ENCODE measurements at places on chromosomes 5 and 9.

DNA sequence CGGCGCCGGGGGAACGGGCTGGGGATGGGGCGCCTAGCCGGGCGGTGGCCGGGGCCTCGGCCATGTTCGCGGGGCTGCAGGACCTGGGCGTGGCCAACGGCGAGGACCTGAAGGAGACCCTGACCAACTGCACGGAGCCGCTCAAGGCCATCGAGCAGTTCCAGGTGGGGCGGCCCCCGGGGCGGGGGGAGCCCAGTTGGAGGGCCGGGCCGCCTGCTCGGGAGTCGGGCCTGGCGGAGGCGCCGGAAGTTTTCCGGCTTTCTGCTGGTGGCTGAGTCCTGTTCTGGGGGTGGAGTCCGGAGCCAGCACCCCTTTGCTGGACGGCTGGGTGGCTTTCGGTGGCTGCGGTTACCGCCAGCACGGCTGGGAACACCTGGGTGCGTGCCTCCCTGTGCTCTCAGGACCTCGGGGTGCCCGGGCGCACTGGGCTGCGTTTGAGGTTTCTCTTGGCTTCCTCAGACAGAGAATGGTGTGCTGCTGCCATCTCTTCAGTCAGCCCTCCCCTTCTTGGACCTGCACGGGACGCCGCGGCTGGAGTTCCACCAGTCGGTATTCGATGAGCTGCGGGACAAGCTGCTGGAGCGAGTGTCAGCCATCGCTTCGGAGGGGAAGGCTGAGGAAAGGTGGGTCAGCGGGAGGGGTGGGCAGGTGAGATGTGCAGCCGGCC is 454 bp downstream of the NELFB start:
- DNase-seq = no peak

- peak; percentile 69 for DNase-seq
Observed at GRCh38 chr9:122125158-122125508, 32.0 kb upstream of the TTLL11 start.

GRCh38 chr9:122133263-122133983 is 26.2 kb downstream of the NDUFA8 start:
- DNase-seq = no peak

DNA sequence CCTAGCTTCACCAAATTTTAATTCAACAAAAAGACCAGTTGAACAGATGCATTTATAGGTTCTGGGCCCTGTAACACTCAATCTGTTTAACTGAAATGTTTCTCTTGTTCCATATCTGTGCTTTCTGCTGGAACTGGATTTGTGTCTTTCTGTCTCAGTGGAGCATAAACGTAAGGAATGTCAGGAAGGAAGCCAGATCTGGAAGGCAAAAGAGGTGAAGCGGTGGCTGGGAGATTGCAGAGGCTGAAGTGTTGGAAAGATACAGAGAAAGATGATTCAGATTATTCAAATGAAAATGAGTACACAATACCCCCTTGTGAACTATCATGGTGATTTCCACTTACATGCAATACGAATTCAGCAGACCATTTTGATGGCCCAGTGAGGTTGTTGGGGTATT is 406.8 kb downstream of the BRINP1 start:
- no peak for DNase-seq

DNA sequence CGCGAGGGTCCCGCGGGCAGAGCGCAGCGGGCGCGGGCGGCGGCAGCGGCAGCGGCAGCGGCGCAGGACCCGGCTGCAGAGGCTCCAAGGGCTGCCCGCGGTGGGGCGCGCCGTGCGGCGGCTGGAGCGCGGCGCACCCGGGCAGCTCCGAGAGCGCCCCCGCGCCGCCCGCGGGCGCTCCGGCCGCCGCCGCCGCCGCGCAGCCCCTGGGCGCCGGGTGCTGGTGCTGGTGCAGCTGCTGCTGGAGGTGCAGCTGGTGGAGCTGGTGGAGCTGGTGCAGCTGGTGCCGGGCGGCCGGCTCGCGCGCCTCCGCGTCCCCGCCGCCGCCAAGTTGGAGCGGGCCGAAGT is 644 bp downstream of the IER5L start:
- DNase-seq = no peak

GRCh38 chr5:40962207-40962955 is 53.1 kb downstream of the C7 start:
- no peak for DNase-seq

- no peak for DNase-seq
Observed at GRCh38 chr9:127705577-127706379, 1.0 kb upstream of the CFAP157 start.

DNA sequence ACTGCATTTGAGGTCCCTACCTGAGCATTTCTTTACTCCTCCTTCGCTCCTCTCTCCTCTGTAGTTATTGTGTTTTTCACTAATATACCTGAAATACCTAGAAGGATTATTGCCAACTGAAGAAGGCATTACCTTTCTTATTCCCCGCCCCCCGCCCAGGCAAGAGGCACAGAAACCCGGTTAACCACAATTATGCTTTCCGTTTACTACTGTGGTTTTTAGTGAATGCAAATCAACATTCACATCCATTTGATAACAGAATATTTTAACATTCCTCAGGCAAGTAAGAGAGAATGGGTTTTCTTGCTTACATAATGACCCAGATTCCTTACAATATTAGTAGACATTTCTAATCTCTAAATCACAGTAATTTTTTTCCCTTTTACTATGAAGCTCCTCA is 136.9 kb downstream of the PCSK5 start:
- no peak for DNase-seq

DNA sequence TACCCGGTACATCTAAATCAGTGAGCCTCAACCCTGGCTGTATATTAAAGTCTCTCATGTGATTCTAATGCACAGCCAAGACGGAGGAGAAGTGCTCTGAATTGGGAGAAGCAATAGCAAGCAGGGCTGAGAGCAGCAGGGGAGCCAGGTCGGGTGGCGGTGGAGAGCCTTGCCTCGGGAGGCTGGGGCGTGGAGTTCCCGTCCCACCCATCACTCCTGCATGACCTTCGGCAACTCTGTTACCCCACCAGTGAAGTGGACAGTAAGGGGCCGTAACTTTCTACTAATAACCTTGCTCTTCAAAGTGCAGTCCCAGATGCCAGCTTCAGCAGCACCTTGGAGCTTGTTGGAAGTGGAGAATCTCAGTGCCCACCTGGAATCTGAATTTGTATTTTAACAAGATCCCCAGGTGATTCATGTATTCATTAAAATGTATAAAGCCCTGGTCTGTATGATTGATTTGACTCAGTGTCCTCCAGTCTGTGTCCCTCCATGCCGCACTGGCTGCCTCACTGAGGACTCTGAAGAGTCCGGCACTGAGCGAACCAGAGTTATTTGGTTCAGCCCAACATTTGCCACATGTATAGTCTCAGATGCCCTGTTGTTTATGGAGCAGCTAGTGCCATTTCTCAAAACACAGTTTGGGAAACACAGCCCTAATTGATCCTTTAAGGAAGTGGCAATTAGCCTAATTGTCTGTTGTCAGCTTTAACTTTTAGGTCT is 6.5 kb downstream of the ERGIC1 start:
- no peak for DNase-seq

DNA sequence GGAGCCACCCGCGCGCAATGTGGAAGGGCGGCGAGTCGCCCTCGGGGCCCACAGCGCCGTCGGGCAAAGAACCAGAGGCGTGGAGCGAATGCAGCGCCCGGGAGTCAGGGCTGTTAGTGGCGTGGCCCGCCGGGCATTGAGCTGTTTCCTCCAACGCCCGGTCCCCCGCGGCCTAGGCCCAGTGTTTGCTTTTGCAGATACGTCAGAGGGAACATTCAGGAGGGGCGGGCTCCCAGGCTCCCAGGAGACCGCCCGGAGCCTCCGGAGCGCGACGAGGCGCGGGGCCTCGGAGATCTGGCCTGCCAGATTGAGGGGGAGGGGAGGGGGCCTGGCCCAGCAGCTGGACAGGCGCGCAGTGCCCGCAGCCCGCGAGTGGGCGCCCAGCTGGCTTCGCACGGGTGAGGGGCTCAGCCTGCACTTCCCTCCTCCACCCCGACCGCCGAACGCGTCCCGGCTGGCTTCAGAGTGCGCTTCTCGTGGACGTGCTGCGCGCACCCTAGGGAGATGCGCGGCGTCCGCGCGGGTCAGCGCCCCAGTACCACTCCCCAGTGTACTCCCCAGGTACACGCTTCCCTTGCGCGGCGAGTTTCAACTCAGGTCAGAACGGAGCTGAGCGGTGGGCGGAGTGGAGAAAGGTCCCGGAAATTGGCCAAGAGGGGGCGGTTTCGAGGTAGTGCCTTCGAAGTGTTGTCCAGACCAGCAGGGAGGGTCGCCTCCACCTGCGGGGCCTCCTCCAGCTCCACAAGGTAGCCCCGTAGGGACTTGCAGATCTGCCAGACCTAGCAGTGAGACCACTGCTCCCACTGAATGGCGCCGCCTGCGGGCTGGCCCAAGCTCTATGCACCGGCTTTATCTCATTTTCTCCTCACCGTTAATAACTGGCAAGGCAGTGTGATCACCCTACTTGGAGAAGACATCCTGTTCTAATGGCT is 130.4 kb downstream of the TMEM174 start:
- no peak for DNase-seq

DNA sequence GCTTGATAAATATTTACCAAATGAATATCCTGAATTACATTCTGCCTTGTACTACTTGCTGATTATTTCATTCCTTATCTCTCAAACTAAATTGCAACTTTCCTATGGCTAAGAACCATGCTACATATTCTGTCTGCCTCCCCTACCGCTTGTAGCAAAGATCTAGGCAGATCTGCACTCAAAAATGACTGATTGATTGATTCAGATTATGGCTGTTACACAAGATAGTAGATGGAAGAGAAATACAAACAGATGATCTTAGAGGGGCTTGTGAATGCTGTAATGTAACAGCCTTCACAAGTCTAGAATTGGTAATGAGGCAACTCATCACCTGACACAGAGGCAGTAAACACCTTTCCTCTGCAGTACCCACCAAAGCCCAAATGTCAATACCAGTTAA is 446.1 kb downstream of the PRELID2 start:
- DNase-seq = no peak

Data from NCI-H1417 (cell line).